ENCODE measurements at places on chromosomes 7 and 10.

GRCh38 chr7:36661135-36661840, 63.0 kb downstream of the AOAH start:
- peak; percentile 17 for DNase-seq

- DNase-seq = no peak
Observed at GRCh38 chr10:34537629-34538231, 277.4 kb downstream of the PARD3 start.

DNA sequence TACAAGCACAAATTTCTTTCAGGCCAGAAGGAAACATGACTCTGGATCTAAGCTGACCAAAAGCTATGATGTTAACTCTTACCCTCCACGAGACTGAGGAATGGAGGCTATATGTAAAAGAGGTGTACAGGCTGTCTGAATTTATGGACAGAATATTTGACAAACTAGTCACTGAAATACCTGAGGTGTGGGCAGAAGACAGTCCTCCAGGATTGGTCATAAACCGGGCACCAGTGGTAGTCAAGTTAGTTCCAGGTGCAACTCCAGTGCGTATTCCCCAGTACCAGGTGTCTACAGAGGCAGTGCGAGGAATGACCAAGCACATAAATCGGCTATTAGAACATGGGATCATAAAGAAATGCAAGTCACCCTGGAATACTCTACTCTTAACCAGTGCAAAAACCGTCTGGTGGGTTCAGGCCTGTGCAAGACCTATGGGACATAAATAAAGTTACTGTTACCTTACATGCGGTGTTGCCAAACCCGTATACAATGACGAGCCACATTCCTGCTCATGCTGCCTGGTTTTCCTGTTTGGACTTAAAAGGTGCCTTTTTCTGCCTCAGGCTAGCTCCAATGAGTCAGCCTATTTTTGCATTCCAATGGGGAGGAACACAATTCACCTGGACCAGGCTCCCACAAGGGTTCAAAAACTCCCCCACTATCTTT, 6.7 kb upstream of the CYREN start:
- DNase-seq = no peak

- DNase-seq = no peak
Observed at GRCh38 chr10:13491747-13492360, 37.0 kb downstream of the BEND7 start.

DNA sequence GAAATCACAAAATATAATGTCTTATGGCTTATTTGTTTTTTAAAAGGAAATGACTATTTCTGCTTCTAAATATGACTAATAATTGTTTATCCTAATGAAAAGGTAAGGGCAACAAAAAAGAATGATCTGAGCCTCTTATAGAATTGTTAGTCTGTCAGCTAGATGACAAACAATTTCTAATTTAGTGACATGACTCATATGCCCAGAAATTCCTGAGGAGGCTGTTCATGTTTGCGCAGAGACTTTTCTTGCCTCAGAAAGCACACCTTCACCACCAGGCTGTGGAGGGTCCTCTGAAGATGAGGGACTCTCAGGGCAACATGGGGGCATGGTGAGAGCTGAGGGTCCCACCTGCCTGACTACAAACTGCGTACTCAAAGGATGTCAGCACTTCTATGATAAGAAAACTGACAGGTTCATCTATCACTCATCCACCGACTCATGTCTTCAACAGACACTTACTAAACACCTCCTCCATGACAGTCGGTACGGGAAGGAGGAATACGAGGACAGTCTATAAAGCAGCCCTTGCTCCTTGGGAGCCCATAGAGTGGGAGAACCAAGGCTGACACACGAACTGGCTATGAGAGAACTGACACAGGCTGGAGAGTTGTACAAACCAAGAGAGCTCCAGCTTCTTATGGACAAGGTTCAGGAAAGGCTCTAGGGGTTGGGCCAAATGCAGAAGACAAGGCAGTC, 102.0 kb downstream of the PKD1L1 start:
- peak; percentile 47 for DNase-seq

DNA sequence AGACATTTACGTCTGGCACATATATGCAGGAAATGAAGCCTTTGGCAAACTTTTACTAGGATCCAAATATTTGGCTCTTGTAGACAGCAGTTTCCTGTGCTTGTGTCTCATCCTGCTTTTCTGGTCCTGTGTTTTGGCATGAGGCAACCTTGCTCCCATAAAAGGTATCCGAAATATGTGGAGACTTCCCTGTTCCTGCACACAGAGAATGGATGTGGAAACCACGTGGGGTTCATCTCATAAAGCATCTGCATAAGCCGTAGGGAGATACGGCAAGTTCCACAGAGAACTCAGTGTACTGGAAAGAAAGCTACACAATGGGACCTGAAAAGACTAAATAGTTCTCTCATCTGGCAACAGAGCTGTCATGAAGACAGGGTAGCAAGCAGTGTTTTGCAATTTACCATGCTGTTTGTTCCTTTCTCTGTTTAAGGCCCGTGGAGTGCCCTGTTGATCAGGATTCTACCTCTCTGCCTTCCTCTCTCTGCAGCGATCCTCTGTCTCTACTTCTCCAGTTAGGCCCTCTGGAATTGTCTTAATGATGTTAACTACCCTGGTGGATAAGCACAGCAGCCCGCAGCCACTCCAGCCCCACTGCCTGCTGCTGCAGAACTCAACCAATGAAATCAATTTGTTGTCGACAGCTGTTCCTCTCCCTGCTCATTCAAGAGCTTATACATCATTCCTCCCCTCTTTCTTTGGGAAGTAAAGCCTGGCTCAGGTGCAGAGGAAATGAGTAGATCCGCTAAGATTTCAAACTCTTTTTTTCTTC, 293.6 kb downstream of the CSTF2T start:
- DNase-seq = peak; percentile 79

- DNase-seq = no peak
Observed at GRCh38 chr7:4837803-4838625, 23.8 kb downstream of the PAPOLB start.

DNA sequence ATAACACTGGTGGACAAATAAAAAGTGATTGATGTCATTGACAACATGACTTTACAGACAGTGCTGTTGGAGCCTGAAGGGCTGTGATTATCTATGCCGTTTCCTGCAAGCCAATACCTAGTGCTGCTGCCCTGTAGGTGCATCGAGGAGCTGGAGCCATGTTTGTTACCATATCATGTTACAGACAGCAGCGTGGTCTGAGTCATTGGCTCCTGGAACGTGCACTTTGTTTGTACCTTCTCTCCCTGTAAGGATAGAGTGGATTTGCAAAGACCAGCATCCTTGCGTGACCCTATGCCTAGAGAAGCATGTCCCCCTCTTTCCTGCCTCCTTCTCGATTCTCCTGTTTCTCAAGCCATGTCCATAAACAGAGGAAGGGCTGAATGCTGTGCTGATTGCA, 597.2 kb downstream of the TYW1 start:
- no peak for DNase-seq

DNA sequence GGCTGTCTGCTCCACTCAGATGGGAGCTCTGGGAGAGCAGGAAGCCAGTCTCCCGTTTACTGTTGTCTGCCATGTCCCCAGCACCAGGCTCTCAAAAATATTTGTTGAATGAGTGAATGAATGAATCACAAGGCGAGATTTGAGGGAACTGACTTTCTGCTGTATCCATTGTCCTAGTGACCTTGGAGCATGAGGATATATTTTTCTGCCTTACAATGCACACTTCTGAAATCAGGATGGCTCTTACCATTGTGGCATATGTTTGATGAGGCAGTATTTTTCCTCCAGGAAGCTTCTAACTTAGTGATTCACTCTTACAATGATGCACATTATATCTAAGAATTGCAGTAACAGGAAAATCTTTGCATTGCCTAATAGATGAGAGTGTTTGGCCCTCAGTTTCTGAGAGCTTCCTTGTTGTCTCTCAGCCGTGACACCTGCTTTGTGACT, 136.4 kb downstream of the RPS24 start:
- DNase-seq = peak; percentile 57

DNA sequence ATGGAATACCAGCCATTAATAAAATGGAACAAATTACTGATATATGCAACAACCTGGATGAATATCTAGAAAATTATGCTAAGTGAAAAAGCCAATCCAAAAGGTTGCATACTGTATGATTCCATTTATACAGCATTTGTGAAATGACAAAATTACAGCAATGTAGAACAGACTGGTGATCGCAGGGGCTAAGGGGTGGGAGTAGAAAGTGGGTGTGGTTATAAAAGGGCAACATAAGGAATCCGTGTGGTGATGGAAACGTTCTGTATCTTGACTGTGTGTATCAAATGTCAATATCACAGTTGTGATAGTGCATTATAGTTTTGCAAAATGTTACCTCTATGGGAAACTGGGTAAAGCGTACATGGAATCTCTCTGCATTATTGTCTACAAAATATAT, 15.0 kb downstream of the CEP41 start:
- no peak for DNase-seq

GRCh38 chr10:91756286-91756685, 41.9 kb upstream of the TNKS2 start:
- DNase-seq = peak; percentile 85

DNA sequence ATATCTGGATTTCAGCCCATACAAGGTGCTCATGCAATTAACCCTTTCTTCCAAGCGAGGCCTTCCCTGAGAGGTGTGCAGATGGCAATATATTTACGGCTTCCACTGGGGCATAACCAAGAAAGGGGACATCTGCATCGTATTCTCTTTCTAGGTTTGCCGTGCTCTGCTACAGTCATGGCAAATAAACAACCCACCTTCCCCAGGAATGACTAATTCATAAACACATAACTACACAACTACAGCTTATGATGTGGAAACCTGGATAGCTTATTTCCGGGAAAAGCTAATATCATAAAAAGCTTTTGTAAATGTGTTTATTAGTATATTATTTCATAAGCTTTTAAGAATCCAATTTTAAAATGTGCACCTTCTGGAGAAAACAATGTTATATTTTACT, 120.0 kb downstream of the CAMK1D start:
- DNase-seq = no peak

DNA sequence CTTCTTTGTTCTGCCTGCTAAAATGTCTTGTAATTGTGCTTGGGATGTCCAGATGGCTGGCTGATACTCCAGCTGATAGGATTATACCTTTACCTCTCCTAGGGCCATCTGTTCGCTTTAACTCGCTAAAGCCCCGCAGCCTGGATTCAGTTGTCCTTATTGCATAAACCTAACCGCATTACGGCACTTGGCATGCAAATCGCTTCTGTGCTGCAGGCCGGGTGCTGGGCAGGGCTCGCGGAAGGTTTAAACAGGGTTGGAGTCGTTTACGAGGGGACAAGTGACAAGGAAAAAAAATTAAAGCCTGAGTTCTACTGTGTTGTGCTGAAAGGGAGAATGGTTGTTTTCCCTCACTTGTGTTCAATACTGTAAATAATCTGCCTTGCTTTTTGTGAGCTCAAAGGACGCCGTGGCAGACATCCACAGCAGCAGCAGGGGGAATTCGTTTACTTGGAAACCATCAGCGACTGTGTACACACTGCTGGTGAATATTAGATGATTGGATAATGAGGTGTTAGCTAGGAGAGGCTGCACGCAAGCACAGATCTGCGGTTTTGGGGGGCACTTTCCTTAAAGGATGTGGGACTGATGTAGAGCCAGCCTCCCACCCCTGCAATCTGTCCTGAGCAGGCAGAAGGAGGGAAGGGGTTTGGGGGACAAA, 93.0 kb downstream of the EBF3 start:
- peak; percentile 14 for DNase-seq

DNA sequence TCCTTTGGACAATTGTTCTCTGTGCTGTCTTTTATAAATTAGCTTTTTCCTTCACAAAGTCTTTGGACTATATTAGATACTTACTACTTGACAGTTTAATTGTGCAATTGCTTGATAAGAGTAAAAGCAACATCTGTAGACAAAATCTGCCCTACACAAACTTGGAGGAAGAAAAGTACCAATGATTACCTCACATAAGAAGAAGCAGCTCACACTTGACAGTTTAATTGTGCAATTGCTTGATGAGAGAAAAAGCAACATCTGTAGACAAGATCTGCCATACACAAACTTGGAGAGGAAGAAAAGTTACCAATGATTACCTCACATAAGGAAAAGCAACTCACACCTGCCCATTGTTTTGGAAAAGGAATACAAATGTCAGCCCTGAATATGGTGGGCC, 17.1 kb upstream of the SCIN start:
- DNase-seq = no peak

GRCh38 chr10:105963334-105963884, 1201.1 kb downstream of the SORCS1 start:
- DNase-seq = no peak

- DNase-seq = no peak
Observed at GRCh38 chr7:44982535-44982923, 3.7 kb upstream of the MYO1G start.

- DNase-seq = no peak
Observed at GRCh38 chr10:35770817-35771355, 128.8 kb upstream of the FZD8 start.

- DNase-seq = no peak
Observed at GRCh38 chr10:2921956-2922680, 145.2 kb upstream of the PFKP start.

DNA sequence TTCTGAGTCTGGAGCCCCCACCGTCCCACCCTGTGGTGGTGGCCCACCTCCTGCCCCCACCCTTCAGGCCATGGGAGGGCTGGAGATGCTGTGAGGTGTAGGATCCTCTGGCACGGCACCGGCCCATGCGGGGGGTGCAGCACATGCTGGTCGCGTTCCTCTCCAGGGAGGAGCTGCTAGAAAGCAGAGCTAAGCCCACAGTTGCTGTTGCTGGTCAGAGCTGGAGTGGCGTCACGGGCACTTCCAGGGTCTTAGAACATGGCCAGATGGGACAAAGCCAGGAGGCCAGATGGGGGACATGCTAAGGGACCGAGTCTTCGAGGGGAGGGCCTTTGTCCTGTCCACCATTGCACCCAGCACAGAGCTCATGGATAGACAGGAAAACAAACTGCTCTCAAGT, 21.6 kb downstream of the AGAP3 start:
- DNase-seq = no peak

- no peak for DNase-seq
Observed at GRCh38 chr7:83786858-83787257, 137.9 kb upstream of the SEMA3E start.
